ENCODE measurements at places on chromosomes 13 and 19.

- DNase-seq, result no peak
These were observed 1.1 kb downstream of the ZNF850 start for GRCh38 chr19:36771261-36772231.

DNA sequence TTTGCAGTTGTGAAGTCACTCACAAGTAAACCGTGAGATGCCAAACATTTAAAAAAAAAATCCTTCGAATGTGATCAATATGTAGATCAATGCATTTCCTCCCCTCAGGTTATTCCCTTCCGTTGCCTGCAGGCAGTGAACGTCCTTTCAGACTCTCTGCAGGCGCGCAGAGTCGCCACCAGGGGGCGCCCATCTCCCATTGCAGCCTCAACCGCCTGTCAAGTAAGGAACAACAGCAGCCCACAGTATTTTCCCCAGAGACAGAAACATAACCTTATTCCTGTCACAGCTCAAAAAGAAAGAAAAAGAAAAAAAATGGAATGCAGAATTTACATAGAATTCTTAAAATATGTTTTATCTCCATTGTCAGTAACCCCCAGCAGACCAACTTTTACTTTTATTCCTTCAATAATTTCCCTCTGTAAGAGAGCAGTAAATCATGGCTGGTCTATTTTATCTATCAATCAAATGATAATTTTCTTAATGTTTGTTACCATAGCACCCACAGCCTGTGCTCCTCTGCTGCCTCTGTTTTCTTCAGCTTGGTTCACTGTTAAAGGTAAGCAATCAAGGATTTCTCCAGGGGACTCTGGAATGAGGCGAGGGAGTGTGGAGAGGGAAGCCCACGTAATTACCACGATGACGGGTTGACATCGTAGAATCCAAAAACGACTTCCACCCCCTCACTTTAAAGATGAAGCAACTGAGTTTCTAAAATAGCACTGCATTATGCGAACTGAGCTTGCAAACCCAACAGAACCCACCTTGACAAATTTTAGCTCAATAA is 637.6 kb upstream of the ARGLU1 start:
- DNase-seq, result peak; percentile 65

DNA sequence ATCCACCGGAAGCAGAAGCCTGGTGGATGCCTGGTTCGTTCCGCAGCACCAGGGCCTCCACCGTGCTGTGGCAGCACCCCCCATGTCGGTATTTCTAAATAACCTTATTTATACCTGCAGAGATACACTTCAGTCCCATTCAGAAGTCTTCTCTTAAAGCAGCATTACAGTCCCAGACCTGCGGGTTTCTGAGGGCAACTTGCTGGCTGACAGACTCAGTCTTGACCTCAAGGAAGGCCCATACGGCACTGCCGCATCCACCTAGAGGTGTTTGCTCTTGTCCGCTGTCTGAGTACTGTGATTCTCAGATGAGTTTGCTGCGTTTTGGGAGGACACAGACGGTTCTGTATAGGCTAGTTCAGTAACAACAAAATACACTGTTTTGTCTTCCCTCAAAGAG is 16.9 kb upstream of the TEX29 start:
- no peak for DNase-seq

- no peak for DNase-seq
These were observed 384.3 kb downstream of the HS6ST3 start for GRCh38 chr13:96474181-96474557.

- DNase-seq, result no peak
These were observed 528.7 kb downstream of the RFC3 start for GRCh38 chr13:34346626-34347025.

DNA sequence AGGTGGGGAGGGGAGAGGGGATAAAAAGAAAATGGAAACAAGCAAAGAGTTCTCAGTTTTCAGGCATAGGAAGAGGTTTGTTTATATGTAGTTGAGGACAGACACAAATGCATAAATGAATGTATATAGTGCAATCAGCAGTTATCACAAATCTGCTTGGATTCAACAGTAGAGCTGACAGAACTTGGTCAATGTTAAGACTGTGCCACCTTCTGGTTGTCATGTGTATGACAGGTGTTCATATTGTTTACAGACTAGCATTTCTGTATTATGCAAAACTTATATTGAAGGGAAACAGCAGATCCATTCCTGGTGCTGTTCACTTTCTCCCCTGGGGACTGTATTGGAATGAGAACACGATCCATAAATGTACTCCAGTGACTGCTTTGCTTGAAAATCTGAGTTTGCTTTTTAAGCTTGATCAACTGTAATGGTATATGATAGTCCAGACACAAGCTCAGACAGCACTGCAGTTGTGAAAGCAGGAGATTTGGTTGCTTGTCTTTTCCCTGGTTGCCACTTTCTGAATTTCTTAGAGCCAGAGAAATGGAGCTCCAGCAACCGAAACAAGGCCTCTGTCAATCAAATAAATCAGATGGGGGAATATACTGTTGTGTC is 319.5 kb upstream of the OBI1 start:
- peak; percentile 46 for DNase-seq

DNA sequence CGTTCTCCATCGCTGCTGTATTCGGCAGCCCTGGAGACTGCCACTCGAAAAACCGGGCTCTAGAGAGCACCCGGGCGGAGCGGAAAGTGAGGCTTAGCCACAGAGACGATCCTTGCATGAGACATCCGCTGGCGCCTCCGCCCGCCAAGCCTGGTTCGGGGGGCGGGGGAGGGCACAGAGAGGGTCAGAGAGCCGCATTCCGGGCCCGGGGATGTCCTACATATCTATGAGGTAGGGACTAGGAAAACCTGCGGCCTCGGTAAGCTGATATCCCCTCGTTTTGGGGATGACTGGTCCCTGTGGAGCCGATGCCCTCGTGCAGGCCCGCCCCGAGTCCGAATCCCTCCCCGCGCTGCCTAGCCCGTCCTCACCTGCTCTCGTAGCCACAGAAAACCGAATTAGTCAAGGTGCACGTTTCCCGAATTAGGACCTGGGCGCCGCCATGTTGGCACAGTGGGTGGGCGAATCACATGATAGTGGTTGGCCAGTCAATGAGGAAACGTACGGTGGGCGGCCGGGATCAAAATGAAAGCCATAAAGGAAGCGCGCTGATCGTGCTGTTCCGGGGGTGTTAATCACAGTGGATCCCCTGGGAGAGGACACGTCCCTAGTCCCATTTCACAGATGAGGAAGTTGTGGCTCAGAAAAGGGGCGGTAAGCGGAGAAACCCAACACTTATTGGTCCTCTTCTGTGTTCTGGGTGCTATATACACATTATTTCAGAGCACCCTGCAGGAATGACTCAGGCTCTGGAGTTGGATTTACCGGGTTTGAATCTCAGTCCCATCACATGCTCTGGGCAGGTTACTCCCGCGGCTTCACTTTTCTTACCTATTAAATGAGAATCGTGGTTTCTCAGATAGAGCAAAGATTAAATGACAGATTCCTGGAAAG is at the start of gene TRMT1:
TRMT1 (minus strand) TSS at position 459 of the 894 bp plus-strand sequence; CDS start at position 118, 341 bp downstream.
- peak; percentile 85 for DNase-seq

- DNase-seq, result no peak
These were observed 23.8 kb downstream of the TMED1 start for GRCh38 chr19:10812196-10812595.

Data from globus pallidus (tissue), 1 donor.